NCI-H1436 (cell line): ENCODE measurements at places on chromosomes 1 and 21.

DNA sequence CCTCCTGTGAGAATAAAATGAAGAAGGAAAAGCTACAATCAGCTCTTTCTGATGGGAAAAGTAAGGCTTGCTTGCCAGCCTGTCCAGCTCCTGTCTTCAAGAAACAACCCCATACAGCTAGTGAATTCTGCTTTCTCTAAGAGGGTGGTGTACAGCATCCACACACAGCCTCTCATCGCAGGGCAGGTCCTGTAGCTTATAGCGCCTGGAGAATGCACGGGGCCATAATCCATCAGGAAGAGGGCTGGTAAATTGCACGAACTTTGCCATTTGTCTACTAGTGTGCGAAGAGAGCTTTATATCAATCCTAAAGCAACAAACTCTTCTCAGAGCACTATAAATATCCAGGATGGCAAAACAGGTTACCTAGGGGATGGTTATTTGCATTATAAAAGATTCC is 83.3 kb upstream of the SAMSN1 start:
- no peak for DNase-seq

DNA sequence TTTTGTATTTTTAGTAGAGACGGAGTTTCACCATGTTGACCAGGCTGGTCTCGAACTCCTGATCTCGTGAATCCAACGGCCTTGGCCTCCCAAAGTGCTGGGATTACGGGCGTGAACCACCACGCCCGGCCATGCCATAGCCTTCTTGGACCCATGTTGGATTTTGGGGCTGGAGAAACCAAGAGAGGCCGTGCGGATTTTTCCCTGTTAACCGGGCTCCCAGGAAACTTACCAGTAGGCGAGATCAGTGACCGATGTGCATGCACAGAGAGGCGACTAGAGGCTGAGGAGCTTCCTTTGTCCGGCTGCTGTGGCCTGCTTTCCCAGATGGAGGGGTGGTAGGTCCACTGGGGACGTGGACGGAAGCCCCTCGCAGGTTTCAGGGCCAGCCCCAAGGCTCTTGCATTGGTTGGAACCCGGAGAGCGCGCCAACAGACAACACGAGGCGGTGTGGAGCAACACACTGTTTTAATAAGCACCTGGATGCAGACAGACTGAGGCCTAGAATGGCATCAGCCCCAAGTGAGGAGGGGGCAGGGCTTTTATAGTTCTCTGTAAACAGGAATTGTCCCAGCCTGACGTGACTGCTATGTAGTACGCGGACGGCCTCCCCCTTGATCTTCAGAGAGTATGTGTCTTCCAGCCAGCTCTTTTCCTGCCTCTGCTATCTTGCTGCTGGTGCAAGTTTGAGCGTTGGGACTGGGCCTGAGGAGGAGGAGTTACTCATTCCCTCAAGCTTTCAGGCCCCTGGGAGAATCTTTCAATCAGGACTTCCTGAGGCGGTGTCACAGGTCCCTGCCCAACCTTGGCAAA is at the start of gene ERVH48-1:
ERVH48-1 (minus strand) TSS at position 517 of the 813 bp plus-strand sequence. CDS start 6,624 bp downstream, outside the sequence.
- DNase-seq: no peak

- DNase-seq: no peak
These were observed 2.8 kb downstream of the VPS72 start for GRCh38 chr1:151187205-151187604.

DNA sequence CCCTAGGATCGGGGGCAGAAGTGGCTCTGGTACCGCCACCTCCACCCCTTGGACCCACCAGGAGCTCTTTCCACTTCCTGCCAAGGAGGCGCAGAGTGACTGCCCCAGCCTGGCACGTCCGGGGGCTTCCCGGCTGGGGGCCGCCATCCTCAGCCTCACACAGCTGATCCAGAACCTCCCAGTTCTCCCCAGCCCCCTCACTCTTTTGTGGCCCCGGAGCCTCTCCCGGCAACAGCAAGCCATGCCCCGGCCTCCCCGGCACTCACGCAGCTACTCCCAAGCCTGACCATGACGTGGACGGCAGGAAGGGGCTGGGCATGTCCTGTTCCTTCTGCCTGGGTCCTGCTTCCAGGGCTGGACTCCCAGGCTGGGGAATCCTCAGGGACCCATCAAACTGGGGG is 17.1 kb downstream of the TP73 start:
- no peak for DNase-seq

- DNase-seq: peak; percentile 5
These were observed 23.4 kb upstream of the RPTN start for GRCh38 chr1:152182431-152182830.

DNA sequence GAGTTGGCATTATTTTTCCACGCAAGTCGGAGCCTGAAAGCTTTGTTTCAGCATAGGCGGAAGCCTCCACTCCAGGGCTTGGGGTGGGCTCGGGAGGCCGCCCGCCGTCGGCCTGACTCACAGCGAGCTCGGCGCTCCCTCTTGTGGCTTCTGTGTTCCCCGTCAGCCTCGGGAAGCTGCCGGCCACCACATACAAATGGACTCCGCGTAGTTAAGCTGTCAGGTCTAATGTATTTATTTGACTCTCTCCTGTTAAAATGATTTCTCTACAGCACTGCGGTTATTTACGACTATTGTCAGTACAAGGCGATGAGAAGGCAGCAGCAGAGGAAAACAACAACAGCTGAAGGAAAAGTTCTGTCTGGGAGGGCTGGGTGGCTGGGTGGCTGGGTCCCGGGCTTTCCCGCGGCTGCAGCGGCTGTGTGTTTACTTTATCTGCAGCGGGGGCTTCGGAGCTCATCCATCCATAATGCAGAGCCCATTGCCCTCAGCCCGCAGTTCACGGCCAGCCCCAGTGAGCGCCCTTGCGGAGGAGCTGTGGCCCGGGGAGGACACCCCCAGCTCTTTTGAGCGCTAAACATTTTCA is 375.7 kb upstream of the CAMK1G start:
- peak; percentile 78 for DNase-seq

- no peak for DNase-seq
These were observed 187.1 kb downstream of the NRIP1 start for GRCh38 chr21:14877581-14878228.

DNA sequence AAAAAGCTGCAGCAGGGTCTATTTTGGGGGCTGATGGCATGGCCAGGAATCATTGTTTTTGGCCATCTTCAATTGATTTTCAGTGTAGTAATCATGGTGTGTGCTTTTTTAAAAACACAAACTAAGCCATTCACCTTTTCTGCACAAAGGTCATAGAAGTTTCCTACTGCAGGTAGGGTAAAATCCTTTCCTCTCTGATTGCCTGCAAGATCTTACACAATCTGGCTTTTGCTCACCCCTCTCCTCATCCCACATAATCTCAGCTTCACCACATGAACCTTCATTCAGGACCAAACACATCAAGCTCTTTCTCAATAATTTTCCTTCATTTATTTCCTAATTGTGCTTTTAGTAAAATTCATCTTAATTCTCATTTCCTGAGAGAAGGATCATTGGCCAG is 38.3 kb upstream of the GBP5 start:
- DNase-seq: no peak
